Activated CD4-positive, alpha-beta T cell treated with anti-CD3 and anti-CD28 coated beads for 4 hours (primary cell): ENCODE measurements at places on chromosomes 1 and 21.

DNA sequence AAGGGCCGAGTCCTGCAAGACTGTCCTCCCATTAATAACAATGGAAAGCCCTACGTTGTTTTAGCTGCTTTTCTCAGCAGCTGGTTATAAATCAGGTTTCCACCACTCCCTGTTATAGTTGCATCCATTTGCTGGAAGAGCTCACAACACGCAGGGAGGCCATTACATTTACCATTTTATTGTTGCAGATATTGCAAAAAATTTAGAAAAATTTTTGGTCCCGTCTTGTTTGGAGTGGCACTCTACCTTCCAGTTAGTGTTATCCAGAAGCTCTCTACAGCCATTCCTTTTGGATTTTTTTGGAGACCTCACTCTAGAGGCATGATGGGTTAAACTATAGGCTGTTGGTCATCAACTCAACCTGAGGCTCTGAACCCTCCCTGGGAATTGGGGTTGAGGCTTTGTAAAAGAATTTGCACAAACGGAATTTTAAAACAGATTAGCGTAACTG, 1532.1 kb upstream of the TPTE start:
- no peak for DNase-seq

- DNase-seq: no peak
Measured at GRCh38 chr1:215669806-215670491, 102.8 kb downstream of the KCTD3 start.

GRCh38 chr1:17574516-17574915, 35.0 kb downstream of the ARHGEF10L start:
- no peak for DNase-seq

DNA sequence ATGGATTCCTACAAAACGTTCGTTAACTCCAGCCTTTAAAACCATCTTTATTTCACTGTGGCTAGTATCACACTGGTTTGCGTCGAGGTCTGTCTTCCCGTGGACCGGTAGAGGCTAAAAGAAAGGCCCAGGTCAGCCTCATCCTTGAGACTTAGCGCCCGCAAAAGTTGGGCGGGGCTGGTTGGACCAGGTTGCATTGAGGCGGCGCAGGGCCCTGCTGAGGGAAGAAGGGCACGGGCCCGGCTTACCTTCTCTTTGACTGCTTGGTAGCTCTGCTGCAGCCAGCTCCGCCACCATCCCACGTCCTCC, 455 bp downstream of the BSDC1 start:
- DNase-seq: peak; percentile 26

DNA sequence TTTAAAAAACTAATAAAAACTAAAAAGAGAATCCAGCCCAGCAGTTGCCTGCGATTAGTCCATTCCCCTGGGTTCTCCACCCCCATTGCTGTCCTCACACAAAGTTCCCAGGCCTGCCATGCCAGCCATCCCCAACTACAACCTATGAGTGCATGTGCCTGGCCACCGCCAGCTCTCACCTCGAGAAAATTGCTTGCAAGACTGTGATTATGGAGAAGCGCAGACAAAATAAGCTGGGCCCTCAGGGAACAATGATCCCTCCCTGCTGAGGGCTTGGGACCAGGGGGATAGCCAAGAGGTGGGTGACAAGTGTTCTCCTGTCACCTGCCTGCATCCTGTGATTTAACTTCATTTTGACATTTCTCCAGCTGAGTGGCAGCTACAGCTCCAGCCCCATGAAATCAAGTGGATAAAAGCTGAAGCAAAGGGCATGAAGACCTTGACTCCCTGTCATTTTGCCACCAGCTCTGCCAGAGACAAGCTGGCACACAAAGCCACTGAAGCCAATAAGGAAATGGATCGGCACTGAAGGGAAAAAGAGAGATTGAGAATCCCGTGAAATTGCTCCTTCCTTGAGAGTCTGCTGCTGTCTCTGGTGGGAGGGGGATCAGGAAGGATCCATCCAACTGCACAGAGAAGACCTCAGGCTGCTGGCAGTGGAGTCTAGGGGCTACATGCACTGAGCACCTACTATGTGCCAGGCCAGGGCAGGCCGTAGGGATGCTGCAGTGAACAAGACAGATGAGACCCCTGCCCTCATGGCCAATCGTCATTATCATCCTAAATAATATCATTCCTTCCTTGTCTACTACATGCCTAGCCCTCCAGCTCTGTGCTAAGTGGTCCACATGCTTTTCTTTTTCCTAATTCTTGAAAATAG, 40.7 kb downstream of the MATN1 start:
- no peak for DNase-seq

- DNase-seq: no peak
Measured at GRCh38 chr1:63721531-63722189, 52.2 kb upstream of the ROR1 start.

GRCh38 chr1:157652859-157653493, 47.6 kb downstream of the FCRL3 start:
- no peak for DNase-seq

DNA sequence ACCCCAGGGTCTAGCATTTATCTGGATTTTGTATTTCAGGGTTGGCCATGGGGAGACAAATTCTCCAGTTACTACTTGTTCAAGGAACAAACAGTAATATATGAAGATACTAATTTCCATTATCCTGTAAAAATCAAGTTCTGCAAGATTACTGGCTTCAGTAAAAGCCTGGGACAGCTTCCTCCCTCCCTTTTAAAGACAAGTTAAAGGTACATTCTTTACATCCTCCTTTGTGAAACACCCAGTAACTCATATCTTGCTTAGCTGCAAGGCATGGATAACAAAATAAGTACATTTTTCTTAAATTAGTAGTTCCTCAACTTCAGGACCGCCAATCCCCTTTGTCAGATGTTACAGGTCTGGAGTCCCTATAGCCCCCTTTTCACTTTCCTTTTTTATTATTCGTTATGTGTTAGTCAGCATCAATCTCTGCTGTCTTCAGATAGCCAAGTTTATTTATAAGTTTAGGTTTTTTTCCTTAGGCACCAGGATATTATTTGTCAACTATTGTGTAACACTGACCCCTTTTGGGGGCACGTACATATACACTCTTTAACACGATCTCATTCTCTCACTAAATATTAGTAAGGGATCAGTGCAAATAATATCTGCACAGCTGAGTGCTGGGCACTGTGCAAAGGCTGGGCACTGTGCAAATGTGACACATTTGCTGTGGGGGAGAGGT, 9.8 kb downstream of the ERRFI1 start:
- DNase-seq: no peak

DNA sequence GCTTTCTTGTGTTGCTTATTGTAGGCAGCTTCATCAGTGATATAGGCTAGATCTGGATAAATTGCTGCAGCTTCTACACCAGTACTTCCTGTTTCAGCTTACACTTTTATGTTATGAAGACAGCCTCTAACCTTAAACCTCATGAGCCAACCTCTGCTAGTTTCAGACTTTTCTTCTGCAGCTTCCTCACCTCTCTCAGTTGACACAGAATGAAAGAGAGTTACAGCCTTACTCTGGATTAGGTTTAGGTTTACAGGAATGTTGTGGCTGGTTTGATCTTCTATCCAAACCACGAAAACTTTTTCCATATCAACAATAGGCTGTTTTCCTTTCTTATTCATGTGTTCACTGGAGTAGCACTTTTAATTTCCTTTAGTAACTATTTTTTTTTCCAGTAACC, 76.9 kb upstream of the RNPC3 start:
- DNase-seq: no peak

DNA sequence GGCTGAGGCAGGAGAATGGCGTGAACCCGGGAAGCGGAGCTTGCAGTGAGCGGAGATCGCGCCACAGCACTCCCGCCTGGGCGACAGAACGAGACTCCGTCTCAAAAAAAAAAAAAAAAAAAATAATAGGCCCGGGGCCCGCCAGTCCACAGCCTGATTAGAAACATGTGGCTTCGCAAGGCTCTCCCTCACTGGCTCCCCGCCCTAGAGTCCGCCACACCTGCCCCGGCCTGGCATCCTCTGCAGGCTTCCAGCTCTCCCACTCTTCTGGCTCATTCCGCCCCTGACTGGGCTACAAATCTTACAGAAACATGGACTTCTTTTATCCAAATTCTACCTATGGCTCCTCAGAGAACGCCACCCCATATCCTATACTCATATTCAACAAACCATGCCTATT, 32.4 kb downstream of the PGBD5 start:
- no peak for DNase-seq

DNA sequence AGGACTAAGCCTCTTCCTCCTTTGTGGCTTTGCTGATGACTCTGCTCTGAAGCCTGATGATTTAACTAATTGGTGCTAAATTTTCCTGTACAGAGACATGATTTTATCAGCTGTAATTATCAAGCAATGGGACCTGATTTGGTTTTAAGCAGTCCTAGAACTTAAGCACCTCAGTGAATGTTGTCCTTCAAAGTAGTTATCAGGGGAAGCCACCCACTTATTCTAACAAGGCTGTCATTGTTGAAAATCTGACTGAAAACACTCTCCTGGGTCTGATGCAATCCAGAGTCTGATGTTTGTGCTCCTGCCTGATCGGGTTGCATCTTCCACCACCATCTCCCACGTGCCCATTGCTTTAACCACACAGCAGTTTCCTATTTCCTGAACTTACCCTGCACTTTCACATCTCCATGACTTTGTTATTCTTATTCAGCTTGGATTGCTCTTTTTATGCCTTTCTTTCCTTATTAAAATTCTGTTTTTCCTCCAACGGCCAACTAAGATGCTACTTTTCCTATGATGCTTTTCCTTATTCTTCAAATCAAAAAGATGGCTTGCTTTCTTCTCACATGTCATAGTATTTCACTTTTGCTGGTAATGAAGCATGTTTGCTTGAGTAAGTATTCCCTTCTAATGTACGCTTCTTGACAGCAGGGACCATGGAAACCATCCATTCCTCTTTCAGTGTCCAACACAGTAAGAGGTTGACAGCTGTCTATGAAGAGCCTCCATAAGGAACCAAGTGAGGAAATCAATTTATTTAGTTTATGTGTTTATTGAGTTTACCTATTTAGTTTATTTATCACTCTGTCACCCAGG, 55.0 kb downstream of the S1PR1 start:
- DNase-seq: no peak

DNA sequence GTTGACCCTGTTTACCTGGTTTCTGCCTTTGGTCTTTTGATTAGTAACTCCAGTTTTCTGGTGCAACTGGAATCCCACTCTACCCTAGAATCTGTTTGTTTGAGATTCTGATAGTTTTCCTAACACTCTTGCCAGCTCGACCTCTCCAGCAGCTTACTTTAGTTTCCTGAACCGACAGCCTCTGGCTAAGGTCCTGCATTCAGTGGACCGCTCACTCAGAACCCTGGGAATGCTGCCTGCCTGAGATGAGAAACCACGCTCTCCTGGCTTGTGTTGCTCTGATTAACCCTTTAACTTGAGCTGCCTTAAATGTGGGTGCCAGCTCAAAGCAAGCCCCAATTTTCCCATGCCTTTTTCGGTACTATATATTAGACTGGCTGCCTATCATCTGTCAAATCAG, 45.3 kb upstream of the SIPA1L2 start:
- DNase-seq: no peak

DNA sequence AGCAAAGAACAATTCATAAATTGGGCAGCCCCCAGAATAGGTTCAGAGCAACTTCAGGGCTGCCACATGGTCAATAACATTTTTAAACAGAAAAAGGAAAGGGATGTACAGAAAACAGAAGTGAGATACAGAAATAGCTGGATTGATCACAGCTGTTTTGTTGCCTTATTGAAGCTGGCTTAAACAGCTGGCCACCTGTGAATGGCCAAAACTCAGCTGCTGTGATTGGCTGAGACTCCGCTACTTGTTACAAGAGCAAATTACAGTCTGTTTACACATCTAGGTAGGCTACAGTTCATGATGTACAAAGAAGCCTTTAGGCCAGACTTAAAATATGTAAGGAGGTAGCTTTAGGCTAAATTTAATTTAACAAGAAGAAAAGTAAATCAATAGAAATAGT, 11.6 kb upstream of the IFNAR1 start:
- no peak for DNase-seq

DNA sequence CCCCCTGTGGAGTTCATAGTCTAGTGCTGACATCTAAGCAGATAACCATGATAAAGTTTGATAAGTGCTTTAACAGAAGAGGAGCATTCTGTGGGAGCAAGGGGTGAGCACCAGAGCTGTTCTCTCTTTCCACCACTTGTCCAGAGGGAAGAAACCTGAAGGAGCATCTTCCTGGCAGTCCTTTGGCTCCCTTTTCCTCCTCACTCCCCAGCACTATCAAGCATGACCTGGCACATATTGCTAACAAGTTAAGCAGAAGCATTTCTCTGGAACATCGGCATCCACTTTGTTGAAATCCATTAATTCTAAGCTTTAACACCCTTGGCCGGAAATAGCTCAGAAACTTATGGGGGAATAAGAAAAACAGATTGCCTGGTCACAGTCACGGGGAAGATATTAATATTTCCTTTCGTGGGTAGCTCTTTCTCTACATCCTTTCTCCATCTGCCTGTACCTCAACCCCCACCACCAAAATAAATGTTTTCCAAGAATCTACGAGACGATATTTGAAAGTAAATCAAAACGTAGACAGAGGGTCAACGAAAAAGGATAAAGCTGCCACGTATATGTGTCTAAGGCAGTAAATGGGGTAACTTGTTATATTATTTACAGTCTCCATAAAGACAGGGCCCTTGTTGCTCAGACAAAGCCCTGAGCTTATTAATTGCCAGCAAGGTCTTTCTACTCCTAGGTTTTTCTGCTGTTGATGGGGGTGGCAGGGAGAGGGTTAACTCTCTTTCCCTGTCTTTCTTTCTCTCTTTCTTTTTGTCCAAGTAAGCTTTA, 351.4 kb downstream of the NUF2 start:
- DNase-seq: no peak

- DNase-seq: no peak
Measured at GRCh38 chr1:223242971-223243370, 99.9 kb upstream of the TLR5 start.

GRCh38 chr1:98441281-98441680, 220.2 kb upstream of the SNX7 start:
- DNase-seq: no peak

- no peak for DNase-seq
Measured at GRCh38 chr1:119409731-119410130, 5.2 kb upstream of the HSD3B2 start.

GRCh38 chr1:63004868-63005267, 220.9 kb downstream of the ATG4C start:
- no peak for DNase-seq

DNA sequence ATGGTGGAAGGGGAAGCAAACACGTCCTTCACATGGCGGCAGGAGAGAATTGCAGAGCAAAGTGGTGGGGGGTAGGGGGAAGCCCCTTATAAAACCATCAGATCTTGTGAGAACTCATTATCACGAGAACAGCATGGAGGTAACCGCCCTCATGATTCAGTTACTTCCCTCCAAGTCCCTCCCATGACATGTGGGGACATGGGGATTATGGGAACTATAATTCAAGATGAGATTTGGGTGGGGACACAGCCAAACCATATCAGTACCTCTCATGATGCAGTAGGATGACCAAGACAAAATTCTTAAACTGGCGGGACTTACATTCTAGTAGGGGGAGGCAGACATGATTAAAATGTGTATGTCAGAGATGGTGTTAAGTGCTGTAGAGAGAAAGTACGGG, 38.8 kb downstream of the WNT4 start:
- no peak for DNase-seq

- no peak for DNase-seq
Measured at GRCh38 chr1:246377625-246378153, 129.4 kb downstream of the SMYD3 start.

- no peak for DNase-seq
Measured at GRCh38 chr1:191074881-191075280, 597.2 kb upstream of the BRINP3 start.
